Suppressor macrophage treated with lipopolysaccharide for 4 hours (primary cell): ENCODE measurements at places on chromosomes 2 and 18.

GRCh38 chr18:74579496-74580065 is 18.1 kb upstream of the ZNF407 start:
- DNase-seq = no peak

DNA sequence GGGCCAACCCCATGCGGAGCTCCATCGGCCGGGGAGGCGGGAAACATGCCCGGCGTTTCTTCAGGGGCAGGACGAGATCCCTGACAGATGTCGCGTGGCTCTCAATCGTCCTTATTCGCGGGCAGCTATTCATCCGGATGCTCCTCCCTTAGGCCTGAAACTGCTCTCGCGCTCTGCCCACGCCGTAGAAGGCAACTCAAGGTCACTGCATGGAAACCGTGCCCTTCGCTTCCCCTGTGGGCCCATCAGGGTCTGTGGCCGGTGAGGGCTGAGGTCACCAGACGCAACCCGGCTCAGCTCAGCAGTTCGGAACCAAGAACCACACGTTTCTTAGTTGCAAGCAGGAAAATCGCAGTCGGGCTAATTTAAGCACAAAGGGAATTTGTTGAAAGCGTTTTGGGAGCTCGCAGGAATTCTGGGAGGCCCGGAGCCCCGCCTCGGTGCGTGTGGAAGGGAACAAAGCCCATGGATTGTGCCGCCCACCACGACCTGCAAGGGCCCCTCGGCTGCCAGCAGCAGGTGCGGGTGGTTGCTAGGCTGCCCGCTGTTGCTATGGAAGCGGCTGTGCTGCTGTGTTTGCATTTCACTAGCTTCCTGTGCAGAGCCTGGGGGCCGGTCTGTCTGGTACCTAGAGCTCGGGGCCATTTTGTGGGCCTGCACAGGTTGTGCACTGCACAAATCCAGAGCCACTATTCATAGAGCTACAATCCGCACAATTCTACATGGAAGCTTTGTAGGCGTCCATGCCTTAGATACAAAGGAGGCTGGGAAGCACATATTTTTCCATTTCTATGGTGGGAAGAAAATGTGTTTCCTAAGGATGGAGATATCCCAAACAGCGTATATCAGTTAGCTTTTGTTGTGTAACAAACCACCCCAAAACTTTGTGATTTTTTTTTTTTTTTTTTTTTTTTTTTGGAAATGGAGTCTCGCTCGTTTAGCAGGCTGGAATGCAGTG is 6.0 kb upstream of the ALLC start:
- DNase-seq = peak; percentile 57

DNA sequence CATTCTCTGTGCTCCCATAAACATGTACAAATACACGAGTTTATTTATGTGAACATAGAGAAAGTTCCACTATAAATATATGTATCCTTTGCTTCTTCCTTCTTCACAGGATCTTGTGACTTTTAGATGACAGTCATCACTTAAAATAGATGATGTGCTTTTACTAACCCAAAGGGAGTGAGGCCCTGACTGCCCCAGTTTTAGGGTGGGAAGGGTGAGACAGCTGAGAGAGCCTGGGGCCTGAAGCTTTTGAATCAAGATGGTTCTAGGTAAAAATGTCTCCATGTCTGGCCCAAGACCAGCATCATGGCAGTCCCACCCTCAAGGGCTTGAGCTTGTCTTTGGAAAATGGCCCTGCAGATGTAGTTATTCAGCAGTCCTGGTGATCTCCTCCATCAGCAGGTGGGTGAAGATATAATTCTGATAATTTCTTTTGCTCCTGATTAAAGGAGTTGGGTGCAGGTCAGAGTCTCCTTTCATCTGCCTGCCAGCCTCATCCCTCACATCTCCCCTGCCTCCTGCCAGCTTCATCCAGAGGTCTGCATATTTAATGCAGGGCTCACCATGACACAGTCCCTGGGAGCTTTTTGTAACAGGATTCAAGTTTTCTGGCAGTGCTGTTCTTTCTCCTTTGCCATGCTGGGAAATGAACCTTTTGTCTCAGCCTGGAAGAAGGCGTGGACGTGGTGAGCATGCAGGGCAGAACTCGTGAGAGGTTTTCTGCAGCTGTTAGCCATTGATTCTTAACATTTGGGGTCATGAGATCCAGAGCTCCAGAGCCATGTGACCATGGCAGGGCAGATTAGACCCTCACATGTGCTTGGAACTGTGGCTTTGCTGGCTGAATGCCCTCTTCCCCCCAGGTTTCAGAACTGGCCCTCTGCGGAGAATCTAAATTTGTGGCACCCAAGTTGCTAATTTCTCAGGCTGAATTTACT is 2.7 kb downstream of the HRH4 start:
- peak; percentile 15 for DNase-seq

- peak; percentile 61 for DNase-seq
Measured at GRCh38 chr2:16622399-16622968, 43.1 kb downstream of the CYRIA start.

DNA sequence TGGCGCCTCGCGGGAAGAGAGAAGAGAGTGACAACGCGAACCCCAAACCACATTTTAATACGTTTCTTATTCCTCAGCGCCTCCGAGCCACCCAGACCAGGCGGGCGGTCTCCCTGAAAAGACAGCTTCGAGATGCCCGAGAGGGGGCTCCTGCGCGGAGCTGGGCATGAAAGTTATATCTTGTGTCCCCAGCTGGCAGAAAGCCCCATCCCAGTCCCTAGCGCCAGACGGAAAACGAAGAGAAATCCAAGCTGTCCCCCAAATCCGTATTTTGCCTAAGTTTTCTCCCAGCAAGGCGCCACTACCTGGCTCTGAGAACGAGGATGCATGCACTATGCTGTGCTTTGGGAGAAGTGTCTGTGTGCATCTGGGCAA is 797 bp downstream of the NXPH2 start:
- DNase-seq = no peak

DNA sequence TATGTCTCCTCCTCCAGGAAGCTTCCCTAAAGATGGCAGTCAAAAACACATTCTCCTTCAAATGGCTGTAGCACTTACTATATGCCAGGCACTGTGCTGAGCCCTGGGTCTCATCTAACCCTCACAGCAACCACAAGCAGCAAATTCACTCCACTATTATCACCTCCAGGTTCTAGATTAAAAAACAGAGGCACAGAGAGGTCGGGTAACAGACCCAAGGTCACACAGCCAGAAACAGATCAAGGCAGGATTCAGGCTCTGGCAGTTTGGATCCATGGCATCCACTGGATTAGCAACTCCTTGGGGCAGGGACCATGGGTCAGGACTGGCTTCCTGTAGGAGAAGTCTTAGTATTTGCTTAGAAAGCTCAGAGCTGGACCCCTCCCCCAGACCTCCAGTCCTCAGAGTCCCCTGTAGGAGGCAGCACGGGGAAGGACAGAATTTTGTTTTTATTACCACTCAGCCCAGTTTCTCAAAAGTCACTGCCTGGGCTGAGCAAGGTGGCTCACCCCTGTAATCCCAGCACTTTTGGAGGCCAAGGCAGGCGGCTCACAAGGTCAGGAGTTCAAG is 34.4 kb downstream of the ZFP36L2 start:
- peak; percentile 31 for DNase-seq

GRCh38 chr2:152337511-152337903 is 2.5 kb downstream of the FMNL2 start:
- DNase-seq = no peak

DNA sequence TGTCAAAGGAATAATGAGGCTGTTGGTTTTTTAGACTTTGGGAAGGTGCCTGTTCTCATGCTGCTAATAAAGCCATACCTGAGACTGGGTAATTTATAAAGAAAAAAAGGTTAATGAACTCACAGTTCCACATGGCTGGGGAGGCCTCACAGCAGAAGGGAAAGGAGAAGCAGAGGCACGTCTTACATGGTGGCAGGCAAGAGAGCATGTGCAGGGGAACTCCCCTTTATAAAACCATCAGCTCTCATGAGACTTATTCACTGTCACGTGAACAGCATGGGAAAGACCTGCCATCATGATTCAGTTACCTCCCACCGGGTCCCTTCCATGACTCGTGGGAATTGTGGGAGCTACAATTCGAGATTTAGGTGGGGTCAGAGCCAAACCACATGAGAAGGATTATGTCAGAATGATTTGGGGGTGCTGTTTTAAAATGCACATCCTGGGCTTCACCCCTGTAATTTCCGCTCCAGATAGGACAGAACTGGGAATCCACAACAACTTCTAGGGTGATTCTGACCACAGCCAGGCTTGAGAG is 37.8 kb downstream of the TCF7L1 start:
- DNase-seq = peak; percentile 69

GRCh38 chr2:144405982-144406788 is 113.7 kb downstream of the ZEB2 start:
- peak; percentile 60 for DNase-seq

GRCh38 chr18:46411867-46412690 is 244.9 kb downstream of the LOXHD1 start:
- DNase-seq = no peak

GRCh38 chr18:34650121-34650545 is 60.0 kb upstream of the DTNA start:
- DNase-seq = no peak

- DNase-seq = peak; percentile 35
Measured at GRCh38 chr18:44723411-44723810, 42.7 kb downstream of the SETBP1 start.

- DNase-seq = no peak
Measured at GRCh38 chr18:46334868-46335281, 230.7 kb downstream of the HAUS1 start.

DNA sequence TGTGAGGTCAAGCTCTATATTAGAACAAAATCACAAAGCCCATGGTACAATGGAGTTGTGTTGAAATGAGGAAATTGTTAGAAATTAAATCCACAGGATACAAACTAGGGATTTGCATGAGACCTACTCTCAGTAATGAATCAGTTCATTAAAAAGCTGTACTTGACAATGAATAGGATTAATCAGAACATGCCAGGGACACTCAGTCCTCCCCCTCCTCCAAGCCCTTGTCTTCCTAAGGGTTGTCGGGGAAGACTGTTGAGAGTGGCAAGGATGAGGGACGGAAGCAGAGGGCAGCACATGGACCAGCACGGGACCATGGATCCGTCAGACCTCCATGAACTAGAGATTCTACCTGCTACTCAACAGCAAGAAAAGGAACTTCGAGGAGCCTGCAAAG is 39.8 kb downstream of the SPRED2 start:
- DNase-seq = no peak

DNA sequence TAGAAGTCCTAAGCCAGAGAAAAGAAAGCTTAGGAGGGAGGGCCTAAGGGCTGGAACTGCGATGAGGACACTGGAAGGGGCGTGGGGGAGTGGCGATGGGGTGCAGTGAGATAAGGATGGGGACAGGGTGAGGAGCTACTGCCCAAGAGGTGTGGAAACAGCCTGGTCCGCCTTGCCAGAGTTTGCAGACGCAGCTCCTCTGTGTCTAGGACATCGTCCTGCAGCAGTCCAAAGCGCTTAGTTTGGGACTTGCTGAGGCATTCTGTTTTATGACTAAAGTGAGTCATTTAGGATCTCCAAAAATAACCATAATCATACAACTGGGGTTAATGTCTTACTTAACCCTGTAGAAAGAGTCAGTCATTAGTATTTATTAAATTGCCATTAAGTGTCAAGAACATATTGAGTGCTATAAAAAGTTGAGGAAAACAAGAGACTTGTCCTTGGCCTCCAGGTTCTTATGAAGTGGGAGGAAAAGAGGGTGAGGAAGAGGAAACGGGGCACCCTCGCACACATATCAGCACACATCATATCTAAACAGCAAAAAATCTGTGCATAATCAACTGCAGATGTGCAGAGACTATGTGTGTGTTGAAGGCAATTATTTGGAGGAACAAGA is 74.8 kb downstream of the CDK15 start:
- DNase-seq = no peak
